ENCODE measurements at places on chromosomes 12 and 14. TPM values are rescaled to one million over a fixed set of nuclear protein-coding genes. Genes with fewer than 3 reads are reported as not detected.

The SMARCC2 gene
- 80.0 TPM for total RNA-seq

- no peak for DNase-seq
Measured at GRCh38 chr12:117188961-117189724, 1.1 kb downstream of the FBXO21 start.

The TEX52 gene
- total RNA-seq = not detected

DNA sequence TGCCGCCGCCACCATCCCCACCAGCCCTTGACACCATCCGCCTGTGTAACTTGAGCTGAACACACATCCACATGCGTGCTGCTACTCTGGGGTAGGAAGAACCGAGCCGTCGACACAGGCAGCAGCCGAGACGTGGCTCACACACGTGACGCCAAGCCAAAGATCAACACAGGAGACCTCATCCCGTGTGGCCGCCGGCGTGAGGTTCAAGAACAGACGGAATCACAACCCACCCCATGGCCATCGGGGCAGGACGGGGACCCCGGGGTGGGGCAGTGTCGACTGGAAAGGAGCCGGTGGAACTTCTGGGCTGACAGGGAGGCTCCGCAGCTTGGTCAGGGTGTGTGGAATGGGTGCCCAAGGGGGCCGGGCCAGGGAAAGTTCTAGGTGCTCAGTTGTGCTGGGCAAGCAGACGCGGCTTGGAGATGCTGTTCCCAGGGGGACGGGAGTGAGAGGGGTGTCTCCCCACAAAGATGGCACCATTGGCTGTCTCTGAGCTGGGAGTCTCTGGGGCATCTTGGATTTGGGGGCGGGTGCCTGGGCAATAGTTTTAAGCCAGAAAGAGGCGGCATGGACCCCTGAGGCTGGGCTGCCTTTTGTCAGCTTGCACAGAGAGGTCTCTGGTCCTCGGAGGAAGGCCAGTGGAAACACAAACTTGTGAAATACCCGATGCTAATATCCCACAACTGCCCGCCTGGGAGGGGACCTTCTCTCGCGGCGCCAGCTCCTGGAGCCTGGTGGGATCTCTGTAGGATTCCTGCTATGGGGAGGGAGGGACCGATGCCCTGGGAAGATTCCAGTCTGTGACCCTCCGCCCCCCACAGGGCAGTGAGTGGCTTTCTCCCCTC lies 41.8 kb downstream of the GALNT9 start:
- DNase-seq = no peak

The DDX11 gene
- 23.7 TPM for total RNA-seq

DNA sequence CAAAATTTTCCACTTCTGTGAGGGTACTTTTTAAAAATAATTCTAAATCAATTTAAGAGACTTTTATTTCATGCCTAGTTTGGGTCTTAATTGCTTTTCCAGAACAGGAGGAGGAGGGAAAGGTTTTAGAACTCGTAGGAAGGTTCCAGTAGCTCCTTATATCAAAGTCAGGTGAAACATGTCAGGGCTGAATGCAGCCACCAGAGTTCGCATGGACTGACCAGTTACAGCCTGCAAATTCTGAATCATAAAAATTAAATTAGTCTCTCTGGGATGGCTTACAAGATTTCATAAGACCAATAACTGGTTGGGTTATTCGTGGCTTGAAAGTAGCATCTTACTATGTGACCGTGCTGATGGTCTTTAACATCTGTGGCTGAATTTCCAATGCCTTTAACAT lies 397 bp downstream of the BDKRB1 start:
- no peak for DNase-seq

DNA sequence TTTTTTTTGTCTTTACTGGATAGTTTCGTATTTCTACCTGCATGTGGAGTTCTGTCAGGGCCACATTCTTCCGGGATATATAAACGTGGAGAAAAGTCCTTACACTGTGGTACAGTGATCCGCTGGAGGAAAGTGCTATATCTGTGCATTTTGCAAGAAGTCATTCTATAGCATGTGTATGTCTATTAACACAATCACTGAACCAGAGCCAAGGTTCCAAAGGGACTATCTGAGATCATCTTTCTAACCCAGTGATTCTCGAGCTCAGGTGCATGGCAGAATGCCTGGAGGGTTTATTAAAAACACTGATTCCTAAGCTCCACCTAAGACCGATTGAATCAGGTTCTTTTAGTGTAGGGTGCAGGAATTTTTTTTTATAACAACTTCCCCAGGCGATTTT lies 354.0 kb downstream of the NRXN3 start:
- DNase-seq = no peak

The ZNF605 gene
- total RNA-seq = 17.3 TPM

DNA sequence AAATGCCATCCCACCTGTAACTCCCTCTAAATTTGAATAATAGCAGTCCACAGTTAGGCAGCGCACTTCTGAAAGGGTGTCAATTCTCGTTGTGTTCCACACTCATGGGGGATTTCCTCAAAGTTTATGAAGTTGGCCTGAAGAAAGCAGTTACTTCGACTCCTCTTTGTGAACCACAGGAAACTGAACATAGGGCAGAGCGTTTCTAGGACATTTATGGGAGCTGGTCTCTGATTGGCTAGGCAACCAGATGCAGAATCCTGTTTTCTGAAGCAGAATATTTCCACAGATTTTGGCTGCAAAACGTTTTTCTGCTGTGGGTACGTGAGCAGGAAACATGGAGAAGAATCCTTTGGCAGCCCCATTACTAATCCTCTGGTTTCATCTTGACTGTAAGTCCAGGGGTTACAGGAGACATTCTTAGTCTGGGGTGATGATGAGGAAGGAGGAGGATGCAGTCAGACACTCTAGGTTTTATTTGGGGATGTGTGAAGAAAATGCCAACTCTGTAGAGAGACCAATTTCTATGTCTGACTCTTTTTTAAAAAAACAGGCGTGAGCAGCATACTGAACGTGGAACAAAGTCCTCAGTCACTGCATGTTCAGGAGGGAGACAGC lies 431.5 kb upstream of the OR4E1 start:
- DNase-seq = no peak

The TAS2R8 gene
- total RNA-seq = 0.21 TPM

The SLC16A7 gene
- 7.5 TPM for total RNA-seq

DNA sequence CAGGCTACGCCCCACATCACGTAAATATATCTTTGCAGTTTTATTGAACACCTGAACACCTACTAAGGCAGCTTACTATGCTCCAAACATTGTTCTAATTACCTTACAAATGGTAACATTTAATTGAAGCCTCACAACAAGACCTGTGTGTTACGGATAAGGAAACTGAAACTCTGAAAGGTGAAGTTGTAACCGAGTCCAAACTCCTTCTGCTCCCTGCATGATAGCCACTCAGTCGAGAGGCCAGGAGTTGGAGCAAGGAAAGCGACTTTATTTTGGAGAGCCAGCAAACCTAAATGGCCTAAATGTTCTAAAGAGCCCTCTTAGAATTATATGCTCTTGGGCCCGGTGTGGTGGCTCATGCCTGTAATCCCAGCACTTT lies 12.6 kb upstream of the TRPV4 start:
- DNase-seq = no peak

The RPGRIP1 gene
- not detected for total RNA-seq

- DNase-seq = no peak
Measured at GRCh38 chr12:102474438-102475064, 5.8 kb downstream of the IGF1 start.

DNA sequence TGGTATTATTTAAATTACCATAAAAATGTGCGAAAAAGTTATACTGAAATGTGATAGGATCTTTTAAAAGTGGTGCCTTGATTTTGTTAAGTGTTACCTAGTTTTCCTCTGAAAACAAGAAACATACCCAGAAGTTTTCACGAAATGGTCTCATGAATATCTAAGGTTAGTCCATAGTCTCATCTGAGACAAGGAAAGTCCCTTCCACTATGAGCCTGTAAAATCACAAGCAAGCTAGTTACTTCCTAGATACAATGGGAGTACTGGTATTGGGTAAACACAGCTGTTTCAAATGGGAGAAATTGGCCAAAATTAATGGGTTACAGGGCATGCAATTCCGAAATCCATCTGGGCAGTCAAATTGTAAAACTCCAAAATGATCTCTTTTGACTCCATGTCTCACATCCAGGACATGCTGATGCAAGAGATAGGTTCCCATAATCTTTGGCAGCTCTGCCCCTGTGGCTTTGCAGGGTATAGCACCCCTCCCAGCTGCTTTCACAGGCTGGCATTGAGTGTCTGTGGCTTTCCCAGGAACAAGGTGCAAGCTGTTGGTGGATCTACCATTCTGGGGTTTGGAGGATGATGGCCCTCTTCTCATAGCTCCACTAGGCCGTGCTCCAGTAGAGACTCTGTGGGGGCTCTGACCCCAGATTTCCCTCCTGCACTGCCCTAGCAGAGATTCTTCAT lies 271.4 kb downstream of the NAV3 start:
- DNase-seq = peak; percentile 25

DNA sequence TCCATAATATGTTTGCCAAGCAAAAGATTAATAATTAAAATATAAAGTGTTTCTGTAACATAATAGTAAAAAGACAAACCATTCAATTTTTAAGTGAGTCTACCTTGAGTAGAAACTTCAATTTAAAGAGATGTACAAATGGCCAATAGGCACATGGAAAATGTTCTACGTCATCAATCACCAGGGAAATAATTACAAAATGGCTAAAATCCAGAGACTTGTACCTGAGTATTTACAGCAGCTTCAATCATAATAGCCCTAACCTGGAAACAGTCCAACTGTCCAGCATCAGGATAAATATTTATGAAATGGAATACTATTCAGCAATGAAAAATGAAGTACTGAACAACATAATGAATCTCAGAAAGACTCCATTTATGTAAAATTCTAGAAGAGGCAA lies 95.5 kb upstream of the FAR2 start:
- DNase-seq = no peak

DNA sequence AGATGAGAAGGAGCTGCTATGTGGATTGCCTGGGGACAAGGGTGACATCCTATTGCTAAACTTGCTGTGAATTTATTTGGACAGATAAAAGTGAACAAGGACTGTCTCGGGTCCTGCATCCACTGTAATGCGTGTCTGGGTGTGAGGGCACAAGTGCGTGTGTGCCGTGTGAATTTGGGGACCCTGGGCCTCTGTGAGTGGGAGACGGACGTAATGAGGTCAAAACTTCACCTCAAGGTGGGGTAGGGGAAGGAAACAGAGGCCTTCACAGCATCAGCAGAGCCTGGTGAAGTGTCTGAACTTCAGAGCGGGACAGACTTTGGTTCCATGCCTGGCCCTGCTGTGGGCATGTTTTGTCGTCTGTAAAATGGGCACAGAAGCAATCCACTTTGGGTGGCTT lies 14.8 kb downstream of the ASB2 start:
- DNase-seq = no peak

The KRT6C gene
- not detected for total RNA-seq

DNA sequence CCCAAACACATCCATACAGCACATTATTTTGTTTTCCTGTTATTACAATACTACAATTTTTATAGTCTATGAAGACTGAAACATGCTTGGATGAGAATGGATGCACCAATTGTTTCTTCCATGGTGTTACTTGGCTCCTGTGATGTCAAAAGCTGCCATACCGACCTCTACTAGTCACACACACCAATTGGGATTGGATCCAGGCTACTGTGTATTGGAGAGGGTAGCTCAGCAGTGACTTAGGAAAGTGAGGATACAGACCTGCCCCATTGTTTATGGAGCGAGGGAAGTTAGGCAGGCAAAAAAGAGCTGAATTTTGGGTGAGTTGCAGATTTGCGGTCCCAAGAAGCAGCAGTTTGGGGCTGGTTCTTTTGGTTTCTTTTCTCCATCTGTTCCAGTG lies 30.8 kb upstream of the AKAP6 start:
- DNase-seq = peak; percentile 9

The SPTSSA gene
- 9.5 TPM for total RNA-seq

The SERPINA10 gene
- not detected for total RNA-seq

DNA sequence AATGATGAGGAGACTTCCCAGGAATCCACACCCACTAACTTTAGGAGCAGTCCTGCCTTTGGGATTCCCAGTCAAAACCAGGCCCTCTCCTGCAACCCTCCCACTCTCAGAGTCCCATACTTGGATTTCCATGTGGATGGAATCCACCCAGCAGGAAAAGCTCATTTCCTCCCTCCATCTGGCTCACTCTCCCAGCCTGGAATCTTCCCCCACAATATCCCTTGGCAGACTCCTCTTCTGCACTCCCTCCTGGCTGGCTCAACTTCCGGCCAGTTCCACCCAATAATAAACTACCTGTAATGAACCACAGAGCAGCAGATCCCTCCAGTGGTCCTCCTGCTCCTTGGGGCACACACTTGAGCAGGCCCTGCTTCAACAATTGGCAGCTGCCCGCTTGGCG lies 102.8 kb upstream of the EGLN3 start:
- DNase-seq = no peak

GRCh38 chr12:105099356-105099755 lies 8.2 kb upstream of the WASHC4 start:
- no peak for DNase-seq

- no peak for DNase-seq
Measured at GRCh38 chr12:132354211-132354981, 25.0 kb upstream of the GALNT9 start.

DNA sequence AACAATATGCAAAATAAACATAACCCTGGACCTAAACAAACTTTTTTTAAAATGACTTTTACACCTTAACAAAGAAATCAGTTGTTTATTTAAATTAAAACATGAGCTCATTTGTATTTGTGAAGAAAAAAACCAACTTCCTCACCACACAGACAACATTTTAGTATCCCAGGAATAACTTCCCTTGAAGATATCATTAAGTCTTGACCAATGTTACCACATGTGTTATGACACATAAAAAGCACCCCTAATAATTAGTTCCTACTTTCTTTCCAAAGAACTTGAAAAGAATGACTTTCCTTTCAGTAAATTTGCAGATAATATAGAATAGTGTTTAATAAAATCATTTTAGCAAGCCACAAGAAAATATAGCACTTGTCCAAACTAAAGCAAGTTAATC lies 42.4 kb downstream of the DUSP16 start:
- DNase-seq = no peak

DNA sequence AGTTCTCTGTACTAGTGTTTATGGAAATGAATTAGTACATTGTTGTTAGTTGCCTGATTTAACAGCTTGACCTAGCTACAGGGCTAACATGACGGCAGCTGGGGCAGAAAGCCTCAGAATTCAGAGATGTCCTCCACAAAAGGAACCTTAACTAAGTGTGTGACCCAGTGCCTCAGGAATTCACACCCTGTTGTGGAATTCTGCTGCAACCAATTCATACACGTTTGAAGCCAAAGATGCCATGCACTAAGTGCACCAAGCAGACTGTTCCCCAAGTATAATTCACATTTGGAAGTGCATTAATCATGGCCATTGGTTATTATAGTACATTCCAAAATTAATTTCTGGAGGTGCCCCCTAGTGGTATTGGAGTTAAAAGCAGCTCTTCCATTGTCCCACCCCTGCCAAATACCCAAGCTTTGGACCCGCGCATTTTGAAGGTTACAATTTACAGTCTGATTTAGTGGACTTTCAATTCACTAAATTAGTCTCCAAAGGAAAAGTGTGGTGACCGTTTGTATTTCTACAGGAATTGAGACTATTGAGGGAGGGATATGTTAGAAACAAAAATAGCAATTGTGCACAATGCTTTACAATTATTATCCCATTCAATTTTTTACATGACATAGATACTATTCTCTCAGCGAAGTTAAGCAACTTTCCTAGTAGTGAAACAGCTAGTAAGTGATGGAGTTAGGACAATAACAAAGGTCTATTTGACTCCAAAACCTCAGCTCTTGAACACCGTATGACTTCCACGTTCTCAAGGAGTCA lies 85.9 kb downstream of the PAX9 start:
- DNase-seq = peak; percentile 55

GRCh38 chr12:52656616-52657015 lies 4.6 kb upstream of the KRT2 start:
- DNase-seq = no peak
